ENCODE measurements at places on chromosomes 13 and 19.

GRCh38 chr19:8488365-8488764, 14.1 kb downstream of the PRAM1 start:
- DNase-seq, result no peak

DNA sequence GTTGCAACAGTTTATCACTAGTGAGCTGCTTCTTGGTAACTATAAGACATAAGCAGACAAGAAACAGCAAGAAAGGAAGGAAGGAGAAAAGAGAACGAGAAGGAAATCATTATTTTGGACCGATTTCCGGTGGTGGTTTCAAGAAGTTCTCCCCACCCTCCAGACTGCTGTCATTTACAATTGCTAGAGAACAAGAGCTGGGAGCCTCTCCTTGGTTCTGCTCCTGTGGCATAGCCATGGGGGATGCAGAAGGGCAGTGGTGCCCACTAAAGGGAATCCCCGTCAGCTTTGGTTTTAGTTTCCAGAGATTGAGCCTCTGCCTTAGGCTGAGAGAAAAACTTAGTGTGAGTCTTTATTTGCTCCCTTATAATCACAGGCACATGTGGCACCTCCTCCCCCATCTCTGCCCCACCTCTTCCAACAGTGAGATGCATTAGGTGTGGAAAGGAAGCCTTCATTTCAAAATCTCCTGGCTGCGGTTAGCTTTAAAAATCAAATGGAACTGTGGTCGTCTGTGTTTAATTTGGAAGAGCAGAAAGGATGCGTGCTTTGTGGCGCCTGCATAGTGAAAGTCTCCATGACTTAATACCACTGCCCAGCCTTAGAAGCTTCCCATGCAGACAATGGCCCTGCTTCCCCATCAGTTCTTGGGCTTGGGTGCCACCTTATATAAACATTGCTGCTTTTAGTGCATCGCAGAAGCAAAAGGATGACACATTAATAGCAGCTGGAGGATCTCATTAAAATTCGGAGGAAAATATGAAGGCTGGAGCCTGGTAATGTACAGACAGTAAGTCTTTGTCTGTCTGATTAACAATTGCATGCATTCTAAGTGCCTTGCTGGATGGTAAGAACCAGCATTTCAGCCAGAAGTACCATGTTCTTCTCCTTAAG, 25.0 kb downstream of the LRCH1 start:
- DNase-seq, result no peak

GRCh38 chr19:7729831-7730285, 2.1 kb downstream of the CLEC4G start:
- DNase-seq, result no peak

GRCh38 chr19:39417463-39418181, 5.2 kb downstream of the PLEKHG2 start:
- no peak for DNase-seq

DNA sequence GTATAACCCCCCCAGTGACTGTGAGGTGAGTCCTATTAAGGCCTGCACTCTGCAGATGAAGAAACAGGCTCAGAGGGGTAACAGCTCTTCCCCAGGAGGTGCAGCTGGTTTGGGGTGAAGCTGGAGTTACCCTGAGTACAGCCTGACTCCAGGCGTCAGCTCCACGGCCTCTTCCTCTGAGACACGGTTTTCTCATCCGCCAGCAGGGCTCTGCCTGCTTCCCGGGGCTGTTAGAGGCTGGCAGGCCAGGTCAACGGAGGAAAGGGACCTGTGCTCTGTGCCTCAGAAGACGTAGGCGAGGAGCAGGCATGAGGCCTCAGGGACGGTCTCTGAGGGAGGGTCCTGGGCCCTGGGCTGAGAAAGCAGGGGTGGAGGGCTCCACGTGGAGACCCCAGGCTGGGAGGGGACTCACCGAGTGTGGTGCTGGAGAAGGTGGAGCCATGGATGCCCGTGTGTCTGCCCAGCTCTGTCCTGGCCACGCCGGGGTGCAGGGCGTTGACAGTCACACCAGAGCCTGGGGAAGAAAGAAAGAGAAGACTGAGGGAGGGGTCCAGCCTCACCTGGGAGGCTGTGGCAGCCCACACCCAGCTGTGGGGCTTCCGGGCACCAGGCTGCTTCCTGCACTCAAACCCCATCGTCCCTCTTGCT, 9.0 kb upstream of the GP6 start:
- DNase-seq, result no peak

- DNase-seq, result no peak
Measured at GRCh38 chr19:14530005-14530348, 583 bp downstream of the TECR start.

- DNase-seq, result no peak
Measured at GRCh38 chr13:40381935-40382764, 284.3 kb downstream of the FOXO1 start.
